ENCODE measurements at places on chromosomes 1 and 21.

GRCh38 chr1:147384804-147385203, 142.3 kb downstream of the CHD1L start:
- no peak for DNase-seq

DNA sequence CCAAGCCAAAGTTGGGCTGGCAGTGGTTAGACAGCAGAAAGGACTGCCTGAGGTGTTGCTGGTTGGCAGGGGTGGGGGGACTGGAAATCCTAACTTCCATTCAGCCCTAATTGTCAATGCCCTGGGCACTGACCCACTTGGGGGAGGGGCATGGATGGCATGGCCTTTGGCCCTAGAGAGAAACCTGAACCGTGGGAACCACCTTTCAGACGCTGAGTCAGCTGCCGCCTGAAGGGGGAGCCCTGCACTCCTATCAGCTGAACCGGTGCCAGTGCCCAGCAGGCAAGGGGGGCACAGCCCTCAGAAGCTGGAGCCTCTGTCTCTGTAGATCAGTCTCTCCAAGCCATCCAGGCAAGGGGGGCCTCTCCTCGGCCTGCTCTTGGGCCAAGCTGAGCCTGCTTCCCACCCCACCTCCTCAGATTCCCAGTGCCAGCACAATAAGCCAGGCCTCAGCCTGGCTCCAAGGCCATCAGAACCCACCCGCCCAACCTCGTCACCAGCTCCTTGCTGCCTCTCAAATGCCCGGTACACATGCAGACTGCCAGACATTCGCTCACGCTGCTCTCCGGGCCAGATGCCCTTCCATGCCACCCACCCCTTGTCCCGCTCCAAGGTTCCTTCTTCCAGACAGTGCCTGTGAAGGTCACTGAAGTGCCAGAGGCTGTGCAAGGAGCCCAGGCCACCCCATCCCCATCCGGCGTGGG, 11.6 kb downstream of the TINAGL1 start:
- no peak for DNase-seq

DNA sequence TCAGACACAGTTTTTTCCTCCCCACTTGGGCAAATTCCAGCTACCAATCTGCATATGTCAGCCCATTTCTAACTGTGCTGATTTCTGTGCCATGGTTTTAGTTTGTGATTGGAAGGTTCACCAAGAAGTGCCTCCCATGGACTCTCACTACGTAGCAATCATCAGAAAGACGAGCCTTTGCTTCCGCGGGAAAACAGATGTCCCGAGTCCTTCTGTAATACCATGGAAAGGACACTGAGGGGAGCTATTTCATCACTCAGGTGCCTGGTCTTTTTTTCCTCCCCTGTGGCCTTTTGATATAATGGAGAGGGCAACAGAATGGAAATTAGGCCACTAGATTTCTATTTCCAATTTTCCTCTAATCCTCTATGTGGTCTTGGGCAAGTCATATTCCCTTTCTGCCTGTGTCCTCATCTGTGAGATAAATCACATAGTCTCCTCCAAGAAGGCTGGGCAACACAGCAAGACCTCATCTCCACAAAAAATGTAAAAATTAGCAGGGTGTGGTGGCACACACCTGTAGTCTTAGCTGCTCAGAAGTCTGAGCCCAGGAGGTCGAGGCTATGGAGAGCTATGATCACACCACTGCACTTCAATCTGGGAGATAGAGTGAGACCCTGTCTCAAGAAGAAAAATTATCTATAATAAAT, 24.8 kb downstream of the LEMD1 start:
- DNase-seq = no peak

DNA sequence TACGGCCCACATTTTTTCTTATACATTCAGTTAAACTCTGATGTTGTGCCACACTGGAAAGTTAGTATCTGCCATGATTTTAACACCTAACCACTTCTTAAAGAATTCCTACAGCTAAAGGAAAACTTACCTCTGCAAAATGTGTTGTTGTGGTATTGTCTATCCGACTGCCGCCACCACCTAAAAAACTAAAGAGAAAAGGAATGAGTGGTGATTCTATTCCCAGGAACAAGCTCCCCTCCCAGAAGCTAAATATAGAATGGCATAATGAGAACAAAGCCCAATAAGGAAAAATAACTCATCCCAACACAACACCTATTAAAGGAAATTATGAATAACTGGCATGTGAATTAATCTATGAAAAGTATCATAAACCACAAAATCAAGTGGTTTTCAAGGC, 39.5 kb downstream of the RNF115 start:
- no peak for DNase-seq

Data from T-helper 9 cell (primary cell).